ENCODE measurements at places on chromosomes 2 and 18.

DNA sequence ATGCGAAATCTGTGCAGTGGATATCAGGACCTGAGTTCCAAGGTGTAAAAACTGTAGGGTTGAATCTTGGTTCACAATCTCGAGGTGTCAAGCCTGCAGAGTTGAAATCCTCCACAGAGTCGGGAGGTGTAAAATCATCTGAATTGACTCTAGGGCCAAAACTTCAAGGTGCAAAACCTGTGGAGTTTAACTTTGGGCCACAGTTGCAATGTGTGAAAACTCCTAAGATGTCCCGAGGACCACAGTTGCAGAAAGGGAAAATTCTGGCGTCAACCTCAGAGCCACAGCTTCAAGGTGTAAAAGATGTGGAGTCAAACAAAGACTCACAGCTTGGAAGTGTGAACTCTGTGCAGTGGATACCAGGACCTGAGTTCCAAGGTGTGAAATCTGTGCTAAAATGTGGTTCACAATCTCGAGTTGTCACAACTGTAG, 9.8 kb upstream of the ZNF512 start:
- DNase-seq, result no peak

- DNase-seq, result no peak
Observed at GRCh38 chr2:45852450-45853150, 201.1 kb downstream of the PRKCE start.

DNA sequence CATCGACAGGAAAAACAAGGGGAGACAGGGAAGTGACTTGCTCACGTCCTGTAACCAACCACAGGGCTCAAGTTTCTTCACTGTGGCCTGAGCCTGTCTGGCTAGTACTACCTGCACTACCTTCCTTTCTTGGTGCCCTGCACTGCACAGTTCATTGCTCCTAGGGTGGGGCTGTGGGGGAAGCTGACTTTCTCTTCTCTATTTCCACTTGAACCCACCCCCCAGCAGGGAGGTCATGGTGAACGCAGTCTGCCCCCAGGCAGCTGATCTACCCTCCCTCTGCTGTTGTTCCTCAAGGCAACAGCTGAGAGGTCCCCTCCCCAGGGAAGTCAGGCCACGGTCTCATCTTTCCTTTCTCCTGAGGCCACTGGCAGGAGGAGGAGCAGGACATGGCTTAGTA, 532.1 kb downstream of the SOX11 start:
- no peak for DNase-seq

- DNase-seq, result no peak
Observed at GRCh38 chr2:187093771-187094412, 244.9 kb upstream of the ZSWIM2 start.

- no peak for DNase-seq
Observed at GRCh38 chr2:160207804-160208654, 8.0 kb upstream of the ITGB6 start.

DNA sequence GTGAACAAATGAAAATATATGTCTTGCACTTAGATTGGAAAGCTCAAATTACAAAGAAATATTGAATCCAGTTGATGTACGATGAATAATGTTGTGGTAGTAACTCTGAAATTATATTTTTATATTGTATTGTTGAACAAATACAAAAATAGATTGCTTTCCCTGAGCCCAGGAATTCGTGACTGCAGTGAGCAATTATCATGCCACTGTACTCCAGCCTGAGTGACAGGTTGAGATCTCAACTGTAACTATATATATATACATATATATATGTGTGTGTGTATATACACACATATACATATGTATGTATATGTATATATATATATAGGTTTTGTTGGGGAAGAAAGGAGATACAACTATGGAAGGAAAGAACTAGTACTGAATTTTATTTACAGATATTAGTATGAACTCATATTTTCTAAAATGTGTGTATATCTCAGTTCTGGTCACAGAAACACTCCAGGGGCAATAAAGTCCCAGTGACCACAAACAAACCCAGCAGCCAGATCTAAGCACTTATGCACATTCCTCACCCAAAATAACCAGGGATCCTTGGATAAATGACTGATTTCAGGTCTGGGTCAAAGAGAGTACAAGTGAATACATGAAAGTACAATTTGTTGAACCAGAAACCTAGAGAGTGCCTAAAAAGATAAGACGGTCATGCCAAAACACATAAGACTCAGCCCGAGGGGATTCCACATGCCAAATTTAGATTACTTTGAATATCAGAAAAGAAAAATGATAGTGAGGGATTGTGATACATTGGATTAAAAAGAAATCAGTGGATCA, 146.3 kb downstream of the TMX3 start:
- DNase-seq, result no peak

DNA sequence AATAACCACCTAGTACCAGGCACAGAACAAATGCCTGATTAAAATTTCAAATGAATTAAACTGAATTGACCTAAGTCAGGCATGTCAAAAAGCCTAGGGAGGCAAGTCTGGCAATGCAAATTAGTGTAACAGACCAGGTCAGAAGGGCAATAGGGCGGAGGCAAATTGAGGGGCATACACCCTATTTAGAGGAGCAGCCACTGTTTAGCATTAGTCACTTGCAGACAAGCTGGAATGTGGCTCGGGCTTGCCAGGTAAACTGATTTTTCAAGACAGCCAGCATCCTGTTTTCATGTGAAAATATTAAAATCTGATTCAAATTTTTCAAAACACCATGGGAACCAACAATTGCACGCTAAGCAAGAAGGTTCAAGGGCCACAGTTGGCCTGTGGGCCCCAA, 160.3 kb downstream of the EN1 start:
- no peak for DNase-seq

DNA sequence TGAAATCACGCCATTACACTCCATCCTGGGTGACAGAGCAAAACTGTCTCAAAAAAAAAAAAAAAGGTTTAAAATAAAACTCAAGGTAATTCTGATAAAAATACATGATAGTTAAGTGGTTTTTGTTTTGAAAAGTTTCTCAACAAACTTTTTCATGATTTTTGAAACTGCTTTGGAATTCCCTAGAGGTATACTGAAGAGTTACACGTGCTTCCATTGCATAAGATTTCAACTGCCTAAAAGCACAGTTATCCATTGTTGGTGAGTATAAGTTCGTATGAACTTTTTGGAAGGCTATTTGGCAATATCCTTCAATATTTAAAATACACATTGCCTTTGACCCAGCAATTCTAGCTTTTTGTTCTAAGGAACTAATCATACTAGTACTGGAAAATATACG, 74.9 kb downstream of the USP34 start:
- no peak for DNase-seq

- no peak for DNase-seq
Observed at GRCh38 chr18:24227977-24228666, 89.3 kb downstream of the CABYR start.

- DNase-seq, result no peak
Observed at GRCh38 chr2:69564604-69565003, 78.9 kb downstream of the AAK1 start.

DNA sequence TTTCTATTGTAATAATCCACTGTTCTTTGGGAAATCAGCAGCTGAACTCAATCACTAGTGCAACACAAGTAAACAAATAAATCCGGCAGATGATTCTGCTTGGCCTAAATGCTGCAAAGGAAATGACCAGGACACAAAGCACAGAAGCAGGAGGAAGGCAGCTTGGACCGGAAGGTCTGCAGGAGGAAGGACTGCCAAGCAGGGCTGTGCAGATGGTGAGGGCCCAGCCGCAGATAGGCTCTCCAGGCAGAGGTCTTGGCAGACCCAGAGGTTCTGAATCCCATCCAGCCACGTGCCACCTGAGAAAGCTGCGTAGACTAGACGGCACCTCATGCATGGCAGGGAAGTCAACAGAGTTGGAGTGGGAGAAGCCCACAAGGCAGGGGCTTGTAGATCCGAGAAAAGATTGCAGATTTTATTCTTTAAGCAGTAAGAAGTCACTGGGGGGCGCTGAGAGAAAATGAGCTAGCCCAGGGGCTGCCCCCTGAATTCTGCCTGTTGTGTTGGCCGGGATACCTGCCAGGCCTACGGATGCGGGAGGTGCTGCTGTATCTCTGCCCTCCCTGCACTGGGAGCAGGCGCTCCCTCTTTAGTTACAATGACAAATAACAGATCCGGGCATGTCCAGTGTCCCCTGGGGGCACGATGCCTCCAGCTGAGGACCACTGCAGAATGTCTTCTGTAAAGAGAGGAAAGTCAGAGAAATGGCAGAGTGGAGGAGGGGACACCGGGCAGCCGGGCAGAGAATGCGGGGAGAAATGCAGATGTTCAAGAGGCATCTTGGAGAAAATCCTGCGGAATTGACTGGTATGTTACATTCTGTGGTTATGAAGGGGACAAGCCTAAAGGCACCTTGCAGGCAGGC, 153.5 kb downstream of the PXDN start:
- no peak for DNase-seq

DNA sequence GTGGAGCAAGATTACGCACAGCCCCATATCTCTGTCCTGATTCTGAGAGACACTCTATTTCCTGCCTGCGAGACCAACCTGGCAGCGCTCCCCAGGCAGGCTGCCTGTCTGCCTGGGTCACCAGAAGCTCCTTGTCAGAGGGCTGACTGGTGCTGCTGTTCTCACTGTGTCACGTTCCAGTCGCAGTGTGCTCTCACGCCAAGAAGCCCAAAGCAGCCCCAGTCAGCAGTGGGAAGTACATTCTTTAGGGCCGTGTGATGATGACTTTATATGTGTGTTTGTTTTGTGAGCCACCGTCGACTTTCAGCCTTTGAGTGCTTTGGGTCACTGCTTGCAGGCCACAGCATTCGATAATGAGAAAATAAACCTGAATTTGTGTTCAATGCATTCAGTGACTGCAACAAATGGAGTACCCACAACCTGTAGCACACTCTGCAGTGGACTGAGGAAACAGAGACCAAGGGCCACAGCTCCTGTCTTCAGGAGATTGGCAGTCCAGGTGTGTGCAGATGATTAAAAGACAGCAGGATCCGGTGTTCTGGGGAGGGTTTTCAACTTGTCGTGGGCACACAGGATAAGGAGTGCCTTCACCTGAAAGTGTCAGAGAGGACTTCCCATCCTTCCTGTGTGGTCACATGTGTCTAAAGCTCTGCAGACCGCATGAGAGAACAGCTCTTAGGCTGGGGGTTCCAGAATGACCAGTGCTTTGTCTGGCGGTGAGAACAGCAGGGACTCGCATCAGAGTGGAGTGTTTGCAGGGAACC, 4.8 kb downstream of the TNFRSF11A start:
- DNase-seq, result no peak

DNA sequence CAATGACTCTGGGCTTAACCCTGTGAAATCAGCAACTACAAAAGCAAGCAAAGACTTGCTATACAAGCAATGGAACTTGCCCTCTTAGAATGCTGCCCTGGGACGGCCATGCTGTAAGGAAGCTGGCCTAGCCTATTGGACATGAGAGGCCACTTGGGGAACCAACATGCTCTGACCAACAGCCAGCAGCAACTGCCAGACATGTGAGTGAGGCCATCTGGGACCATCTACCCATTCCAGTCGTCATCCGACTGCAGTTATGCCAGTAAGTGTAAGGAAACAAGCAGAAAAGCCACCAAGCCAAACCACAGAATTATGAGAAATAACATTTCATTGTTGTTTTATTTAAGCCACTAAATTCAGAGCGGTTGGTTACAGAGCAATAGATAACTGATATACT, 40.9 kb downstream of the CLASP1 start:
- no peak for DNase-seq

- DNase-seq, result no peak
Observed at GRCh38 chr2:173286153-173286809, 68.4 kb upstream of the CDCA7 start.

DNA sequence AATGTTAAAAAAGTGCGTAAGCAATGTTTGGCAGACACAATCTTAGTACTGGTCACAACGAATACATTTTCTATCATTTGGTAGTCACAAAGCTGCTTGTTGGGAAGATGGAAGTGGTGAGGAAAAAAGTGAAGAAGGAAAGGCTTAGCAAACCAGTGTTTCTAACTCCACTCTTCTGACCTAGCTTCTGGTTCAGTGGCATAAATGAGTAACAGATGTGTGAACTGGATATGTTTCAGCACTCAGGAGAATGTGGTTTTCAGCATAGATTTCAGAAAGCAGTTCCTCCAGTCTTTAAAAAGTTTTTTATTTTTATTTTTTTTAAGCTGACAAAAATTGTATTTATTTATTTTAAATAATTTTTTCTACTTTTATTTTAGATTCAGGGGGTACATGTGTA, 357.1 kb downstream of the CPS1 start:
- DNase-seq, result no peak

GRCh38 chr18:63062246-63062645, 257.3 kb downstream of the BCL2 start:
- DNase-seq, result no peak

GRCh38 chr2:62586981-62587380, 81.0 kb upstream of the TMEM17 start:
- DNase-seq, result no peak

GRCh38 chr2:239829326-239829725, 195.8 kb downstream of the NDUFA10 start:
- DNase-seq, result no peak

GRCh38 chr2:109020217-109020637, 31.2 kb upstream of the EDAR start:
- DNase-seq, result no peak

DNA sequence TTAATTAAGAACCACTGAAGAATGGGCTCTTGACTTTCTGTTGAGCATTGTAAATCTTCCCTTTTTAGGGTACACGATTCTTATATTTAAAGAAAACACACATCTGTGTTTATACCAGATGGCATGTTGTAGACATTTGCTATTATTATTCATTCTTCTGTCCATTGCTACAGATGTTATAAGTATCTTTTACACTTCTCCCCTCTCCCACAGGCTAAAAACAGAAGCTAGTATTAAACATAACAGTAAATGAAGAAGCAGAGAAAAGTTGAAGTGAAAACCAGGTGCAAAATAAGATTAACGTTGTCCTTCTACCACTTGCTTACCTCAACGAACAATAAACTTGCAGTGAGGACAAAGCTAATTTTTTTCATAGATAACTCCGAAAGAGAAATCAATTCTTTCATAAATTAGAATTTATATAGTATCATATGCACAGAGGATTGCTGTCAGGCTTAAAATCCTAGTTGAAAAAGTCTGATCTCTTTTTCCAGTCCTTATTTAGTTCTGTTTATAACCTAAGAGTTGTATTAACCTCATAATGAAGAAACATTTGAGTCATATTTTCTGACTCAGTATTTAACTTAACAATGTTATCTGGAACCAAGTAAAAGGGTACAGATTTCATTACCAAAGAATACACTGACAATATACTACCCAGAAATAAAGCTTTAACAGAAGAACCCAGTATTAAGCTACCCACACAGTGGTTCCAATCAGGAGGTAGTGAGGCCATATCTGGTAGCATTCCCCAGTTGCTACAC, 16.4 kb upstream of the ZNF385B start:
- no peak for DNase-seq

GRCh38 chr2:172137943-172138342, 35.2 kb upstream of the DLX2 start:
- no peak for DNase-seq

GRCh38 chr2:237319086-237319820, 94.7 kb downstream of the COL6A3 start:
- DNase-seq, result no peak

- DNase-seq, result no peak
Observed at GRCh38 chr2:234677758-234678538, 181.1 kb upstream of the ARL4C start.

DNA sequence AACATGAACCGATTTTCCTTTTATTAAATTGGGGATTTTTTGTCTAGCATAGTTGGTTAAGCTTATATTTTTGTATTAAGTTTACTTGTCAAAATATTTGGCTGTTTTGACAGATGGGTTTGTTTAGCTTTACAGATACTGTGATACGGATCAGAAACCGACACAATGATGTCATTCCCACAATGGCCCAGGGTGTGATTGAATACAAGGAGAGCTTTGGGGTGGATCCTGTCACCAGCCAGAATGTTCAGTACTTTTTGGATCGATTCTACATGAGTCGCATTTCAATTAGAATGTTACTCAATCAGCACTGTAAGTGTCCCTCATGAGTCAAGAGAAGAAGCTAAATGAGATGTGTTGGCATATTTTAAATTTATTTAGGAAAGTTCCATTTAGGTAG, 8.5 kb downstream of the PDK1 start:
- no peak for DNase-seq

Data from hypothalamus (tissue), 51 donors.